ENCODE measurements at places on chromosomes 4 and X.
A peak's percentile ranks its signal among the peaks of the same experiment; 100 is the strongest.

DNA sequence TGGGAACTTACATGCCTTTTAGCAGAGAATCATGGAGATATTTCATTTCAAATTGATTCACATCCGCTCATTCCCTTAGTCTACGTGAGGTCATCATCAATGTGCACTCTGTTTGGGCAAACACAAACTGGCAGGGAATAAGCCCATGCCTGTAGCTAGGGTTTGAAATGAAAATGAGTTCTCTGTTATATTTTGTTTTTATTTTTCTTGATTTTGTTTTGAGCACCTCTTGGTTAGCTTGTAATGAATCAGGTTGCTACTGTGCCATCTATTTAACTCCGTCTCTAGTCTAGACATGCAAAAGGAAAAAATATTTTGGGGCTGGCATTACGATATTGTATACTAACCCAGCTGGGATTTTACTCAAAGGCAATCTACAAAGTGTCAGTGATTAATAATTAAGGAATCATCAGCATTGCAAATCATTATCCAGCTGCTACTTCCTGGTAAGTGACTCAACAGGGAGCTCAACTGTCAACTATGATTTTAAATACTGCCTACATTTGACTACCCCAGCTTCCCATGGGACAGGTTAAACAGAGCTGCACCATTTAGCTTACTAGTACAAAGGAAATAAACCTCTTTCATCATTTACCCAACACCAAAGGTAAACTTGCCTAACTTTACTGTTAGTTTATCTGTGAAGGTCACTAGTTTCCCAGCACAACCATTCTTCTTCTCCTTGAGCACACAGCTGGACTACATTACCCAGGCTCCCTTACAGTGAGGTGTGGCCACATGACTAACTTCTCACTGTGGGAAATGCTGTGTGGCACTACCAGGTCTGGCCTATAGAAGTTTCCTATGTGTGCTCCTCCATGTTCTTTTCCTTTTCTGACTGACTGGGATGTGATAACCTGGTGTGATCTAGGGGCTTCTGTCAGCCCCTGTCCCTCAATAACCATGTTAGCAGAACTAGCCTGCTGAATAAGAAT lies 21.2 kb upstream of the TRPC5OS start:
- DNase-seq, result no peak

GRCh38 chr4:7137326-7138200 lies 54.8 kb upstream of the SORCS2 start:
- DNase-seq, result no peak

DNA sequence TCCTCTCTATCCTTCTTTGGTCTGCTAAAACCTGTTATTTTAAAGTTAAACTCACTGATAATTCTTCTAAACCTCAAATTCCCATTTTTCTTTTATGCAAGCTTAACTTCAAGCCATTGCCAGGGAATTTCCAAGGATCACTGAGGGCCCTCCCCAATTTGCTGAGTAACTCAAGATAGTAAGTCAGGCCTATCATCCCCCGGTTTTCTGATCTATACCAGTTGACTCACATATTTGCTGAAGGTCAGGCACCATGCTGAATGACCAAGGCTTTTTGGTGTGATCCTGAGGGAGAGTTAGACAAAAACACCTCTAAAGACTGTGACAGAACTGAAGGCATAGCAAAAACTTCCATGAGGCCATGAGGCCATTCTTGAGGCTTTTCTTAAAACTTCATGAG lies 1301.9 kb downstream of the PCDH7 start:
- no peak for DNase-seq

DNA sequence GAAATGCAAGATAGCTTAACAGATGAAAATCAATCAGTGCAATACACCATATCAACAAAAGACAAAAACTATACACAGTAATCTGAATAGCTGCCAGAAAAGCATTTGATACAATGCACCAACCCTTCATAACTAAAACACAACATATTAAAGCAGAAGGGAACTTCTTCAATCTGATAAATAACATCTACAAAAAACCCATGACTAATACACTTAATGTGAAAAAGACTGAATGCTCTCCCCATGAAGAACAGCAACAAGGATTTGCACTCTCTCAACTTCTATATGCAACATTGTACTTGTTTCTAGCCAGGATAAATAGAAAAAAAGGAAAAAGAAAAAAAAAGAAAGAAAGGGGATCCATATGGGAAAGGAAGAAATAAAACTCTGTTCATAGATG lies 139.7 kb downstream of the RBM47 start:
- no peak for DNase-seq

DNA sequence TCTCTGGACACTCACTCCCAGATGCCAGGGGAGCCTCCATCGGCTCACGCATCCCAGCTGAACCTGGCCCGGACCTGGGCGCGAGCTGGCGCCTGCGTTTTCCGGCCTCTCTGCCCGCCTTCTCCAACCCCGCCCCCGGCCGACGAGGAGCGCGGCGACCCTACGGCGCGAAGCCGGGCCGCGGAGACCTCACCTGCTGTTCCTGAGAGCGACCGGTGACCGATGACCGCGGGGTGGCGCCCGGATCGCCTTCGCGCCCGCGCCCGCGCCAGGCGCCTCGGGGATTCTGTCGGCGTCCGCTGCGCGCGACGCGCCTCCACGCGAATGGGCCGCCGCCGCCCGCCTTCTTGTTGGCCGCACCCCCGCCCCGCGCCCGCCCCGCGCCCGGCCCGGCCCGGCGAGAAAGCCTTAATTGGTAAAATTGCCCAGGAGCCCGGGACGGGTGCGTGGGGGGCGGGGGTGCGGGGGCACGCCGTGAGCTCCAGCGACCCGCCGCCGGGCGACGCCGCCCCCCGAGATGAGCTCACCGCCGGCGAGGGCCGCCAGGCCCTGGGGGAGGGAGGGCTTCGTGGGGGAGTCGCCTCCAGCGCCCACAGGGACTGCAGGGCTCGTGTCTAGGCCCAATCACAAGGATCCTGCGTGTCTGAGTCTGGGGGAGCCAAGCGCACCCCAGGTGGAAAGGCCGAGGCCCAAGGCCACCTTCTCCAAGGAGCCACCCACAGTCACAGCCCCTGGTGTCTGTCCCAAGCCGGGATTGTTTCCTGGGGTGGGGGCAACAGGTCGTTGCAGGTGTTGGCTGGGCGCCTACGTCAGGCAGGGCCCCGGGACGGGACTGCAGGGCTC lies at the start of gene FLNA:
TSS of gene FLNA (minus strand) at position 322 of the 843 bp plus-strand sequence. CDS start 3,389 bp downstream, outside the sequence.
- no peak for DNase-seq

DNA sequence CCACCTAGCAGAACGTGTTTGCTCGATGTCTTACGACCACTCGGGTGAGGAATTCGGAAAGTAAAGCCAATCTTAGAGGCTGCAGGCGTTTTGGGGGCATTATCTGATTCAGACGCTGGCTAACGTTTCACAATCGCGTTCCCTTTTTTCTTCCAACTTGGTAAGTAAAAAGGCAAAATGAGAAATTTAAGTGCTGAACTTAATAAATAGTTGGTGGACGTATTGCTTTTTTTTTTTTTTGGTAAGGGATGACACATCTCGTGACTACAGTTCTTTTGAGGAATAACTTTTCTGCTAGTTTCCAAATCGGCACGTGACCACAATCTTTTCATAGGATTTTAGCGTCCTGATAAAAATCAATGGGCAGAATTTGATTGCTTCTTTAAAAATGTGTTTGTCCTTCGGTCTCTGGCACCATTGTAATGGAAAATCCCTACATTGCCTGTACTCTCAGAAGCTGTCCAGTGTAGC lies 848 bp downstream of the RAB9A start:
- DNase-seq, result no peak

DNA sequence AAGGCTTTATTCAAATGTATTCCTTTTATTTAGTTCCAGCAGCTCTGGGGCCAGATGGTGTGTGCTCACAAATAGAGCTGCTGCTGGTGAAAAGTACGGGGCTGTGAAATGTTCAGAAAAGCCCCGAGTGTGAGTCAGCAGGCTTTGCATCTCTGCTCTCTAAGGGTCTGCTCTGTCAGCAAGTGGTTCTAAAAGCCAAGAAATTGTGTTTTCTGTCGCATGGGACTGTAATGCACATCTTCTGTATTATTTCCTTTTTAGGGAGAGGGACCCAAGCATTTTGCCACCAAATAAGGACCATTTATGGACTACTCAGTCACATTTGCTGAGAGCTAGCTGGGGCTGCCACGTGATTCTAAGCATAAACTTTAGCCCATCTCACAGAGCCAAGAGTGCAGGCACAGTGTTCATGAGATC lies 82.9 kb upstream of the NHS start:
- DNase-seq, result no peak

GRCh38 chrX:12920990-12921389 lies 14.6 kb downstream of the TLR8 start:
- no peak for DNase-seq

GRCh38 chr4:73976716-73977115 lies 5.1 kb downstream of the PF4 start:
- DNase-seq, result no peak

GRCh38 chr4:145234091-145234706 lies 53.8 kb upstream of the OTUD4 start:
- DNase-seq, result peak; percentile 69

DNA sequence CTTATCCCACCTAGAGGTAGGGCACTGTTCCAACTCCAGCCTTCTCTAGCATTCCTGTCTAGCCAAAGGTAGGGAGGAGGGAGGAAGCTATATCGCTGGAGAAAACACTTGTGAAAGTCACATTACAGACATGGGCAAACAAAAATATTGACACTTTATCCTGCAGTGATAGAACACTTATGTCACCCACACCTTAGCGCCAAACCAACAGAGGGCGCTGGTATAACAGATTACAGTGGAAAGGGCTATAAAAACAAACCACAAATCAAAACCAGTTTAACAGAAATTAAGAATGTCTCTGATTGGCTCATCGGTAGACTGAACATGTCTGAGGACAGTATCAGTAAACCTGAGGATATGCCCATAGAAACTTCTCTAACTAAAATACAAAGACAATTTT lies 451.3 kb downstream of the TLL1 start:
- DNase-seq, result no peak

- DNase-seq, result no peak
Observed at GRCh38 chrX:76617020-76617419, 189.5 kb downstream of the MAGEE1 start.

DNA sequence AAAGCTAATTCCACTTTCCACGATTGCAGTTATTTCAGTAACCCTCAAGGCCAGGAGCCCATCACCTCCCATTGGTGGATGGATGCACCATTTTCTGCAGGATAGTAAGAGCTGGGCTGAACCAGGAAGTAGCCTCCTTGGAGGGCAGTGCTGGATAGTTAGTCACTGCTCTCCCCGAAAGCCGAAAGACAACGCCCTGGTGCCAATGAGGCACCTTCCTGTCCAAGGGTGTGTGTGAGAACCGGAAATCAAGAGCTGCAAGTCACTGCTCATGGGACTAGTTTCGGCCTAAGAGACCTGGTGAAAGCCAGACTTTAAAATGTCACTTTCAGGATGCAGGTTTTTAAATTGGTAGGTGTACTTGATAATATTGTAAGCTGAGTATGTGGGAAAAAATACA lies 203.8 kb upstream of the HS3ST1 start:
- DNase-seq, result no peak

DNA sequence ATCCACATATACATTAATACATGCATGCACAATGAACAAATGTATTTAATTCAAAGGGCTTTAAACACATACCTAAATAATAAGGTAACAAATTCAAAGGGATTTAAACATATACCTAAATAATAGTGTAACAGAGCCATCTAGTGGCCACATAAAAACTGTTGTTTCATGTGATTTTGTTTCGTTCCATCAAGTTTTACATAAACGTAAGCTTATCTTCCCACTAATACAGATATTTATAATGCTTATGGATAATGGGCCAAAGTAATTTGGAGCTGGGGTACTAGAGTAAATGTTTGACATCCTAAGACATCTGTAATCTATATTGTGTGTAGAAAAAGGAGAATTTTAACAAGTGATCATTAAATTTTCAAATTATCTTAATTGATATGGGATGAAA lies 82.3 kb downstream of the PRSS12 start:
- DNase-seq, result no peak

GRCh38 chrX:69150281-69150960 lies 14.8 kb downstream of the PJA1 start:
- DNase-seq, result no peak

GRCh38 chrX:9955506-9955905 lies 11.7 kb upstream of the CLDN34 start:
- DNase-seq, result no peak

DNA sequence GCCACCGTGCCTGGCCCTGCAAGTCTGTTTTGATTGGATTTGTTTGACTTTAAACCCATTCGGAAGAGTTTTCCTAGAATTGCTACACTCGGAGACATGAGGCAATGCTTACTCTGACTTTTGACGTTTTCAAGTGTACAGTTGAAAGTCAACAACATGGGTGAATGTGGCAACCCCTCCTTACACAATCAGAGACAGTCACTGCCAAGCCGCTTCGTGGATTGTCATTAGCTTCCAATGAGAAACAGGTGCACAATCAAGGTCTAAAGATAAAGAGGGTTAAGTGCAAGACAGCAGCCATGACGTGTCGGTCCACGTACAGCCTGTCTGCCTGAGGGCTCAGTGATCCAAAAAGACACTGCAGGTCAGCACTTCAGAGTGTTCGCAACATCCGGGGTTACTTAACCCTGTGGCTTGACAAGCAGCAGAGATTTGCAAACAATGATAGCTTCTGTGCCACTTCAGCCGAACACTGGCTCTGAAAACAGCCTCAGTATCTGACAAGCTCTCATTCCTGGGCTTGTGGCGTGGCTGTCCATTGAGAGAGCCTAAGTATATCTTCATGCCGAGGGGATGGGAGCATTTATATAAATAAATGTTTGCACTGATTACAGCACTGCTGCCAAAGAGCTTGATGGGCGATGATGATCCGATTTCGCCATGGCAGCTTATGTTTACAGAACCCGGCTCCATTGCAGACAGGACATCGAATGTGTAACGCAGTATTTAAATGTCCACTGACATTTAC lies 180.0 kb downstream of the DHRSX start:
- no peak for DNase-seq

DNA sequence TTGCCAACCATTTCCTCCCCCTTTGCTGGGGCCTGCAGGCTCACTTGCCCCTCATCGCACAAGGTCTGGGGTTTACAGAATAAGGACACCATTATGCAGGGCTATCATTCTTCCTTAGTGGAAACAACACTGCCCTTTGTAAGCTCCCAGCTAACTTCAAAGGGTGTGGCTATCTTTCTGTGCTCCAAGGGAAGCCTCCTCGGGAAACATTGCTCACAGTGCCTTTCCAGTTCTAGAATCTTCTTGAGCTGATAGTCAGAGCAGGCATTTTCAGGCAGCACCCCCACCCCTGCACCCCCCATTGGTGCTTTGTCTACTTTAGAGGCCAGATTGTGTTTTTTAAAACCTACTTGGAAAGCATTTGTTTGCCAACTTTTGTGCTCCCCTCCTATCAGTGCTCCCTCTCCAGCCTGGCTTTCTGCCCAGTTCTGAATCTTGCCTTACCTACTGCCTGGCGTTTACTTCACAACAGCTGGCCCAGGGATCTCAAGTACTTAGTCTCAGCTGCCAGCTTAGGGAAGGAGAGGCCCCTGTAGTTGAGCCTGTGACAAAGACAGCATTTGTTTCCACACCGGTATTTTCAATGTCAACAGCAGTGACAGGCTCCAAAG lies 53.5 kb downstream of the PLAC1 start:
- no peak for DNase-seq
